ENCODE measurements at places on chromosomes 16 and 17.

DNA sequence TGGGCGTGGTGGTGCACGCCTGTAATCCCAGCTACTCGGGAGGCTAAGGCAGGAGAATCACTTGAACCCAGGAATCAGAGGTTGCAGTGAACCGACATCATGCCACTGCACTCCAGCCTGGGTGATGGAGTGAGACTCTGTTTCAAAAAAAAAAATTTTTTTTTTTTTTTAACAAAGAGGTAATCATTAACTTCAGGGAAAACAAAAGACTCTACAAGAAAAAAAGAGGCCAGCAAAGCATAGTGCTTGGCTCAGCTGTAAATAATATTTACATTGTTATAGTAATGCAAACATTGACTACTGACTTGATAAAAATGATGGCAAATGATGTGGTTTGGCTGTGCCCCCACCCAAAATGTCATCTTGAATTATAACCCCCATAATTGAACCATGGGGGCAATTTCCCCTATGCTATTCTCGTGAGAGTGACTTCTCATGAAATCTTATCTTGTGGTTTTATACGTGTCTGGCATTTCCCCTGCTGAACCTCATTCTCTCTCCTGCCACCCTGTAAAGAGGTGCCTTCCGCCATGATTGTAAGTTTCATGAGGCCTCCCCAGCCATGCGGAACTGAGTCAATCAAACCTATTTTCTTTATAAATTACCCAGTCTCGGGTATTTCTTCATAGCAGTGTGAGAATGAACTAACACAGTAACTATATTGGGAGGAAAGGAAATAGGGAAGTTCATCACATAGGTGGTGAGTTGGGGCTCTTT, 12.7 kb upstream of the SSTR2 start:
- no peak for DNase-seq

GRCh38 chr16:50881331-50881830, 139.5 kb downstream of the CYLD start:
- no peak for DNase-seq

DNA sequence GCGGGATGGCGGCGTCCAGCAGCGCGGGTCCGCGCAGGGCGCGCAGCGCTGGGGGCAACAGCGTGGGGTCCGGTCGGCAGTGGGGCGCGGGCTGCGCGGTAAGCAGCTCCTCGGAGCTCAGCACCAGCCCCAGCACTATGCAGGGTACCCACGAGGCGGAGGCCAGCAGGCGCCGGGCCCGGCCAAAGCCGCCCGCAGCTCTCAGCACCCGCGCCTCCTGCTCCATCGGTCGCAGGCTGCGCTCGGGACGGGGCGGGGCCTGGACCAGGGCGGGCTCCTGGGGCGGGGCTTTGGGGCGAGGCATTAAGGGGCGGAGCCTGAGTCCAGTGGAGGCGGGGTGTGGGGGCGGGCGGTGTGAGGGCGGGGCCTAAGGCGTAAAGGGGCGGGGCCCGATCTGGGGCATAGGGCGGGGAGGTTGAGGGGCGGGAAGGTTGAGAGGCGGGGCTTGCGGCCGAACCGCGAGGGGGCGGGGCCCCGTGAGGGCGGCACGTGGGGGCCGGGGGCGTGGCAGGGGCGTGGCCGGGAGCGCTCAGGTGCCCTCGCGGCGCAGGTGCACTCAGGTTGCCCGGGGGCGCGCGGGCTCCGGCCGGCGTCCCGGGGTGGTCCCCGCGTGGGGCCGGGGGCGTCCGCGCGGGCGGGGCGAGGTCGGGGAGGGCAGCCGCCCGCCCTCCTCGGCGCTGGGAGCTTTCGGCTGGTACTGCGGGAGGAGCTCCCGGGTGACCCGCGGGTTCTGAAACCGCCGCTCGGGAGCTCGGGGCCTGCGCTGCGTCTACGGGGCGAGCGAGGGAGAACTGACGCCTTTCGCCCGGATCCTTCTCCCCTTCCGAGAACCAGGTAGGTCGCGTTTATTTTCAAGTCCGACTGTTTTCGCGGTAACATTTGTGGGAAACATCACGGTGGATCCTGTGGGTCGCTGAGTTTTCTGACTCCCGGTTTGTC, 1.4 kb upstream of the SLC22A31 start:
- peak; percentile 80 for DNase-seq

GRCh38 chr16:66936462-66936861, 1.1 kb downstream of the CES2 start:
- no peak for DNase-seq

DNA sequence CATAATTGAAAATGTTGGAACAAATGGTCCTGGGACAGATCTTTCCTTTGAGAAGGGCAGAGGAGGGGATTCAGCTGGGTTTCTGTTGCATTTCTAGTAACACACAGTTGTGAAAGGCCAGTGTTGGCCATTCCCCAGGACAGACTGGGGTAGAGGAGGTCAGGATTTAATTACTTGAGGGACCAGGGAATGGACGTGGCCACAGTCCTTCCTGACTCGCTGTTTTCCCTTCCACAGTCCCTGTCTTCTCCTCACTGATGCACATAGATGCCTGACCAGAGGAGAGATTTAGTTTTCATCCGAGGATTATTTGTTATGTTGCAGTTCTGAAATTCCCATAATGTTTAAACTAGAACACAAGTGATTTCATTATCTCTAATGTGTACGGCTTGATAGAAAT, 25.2 kb upstream of the HEATR6 start:
- no peak for DNase-seq

GRCh38 chr16:54034684-54035083, 251.9 kb downstream of the IRX3 start:
- no peak for DNase-seq

DNA sequence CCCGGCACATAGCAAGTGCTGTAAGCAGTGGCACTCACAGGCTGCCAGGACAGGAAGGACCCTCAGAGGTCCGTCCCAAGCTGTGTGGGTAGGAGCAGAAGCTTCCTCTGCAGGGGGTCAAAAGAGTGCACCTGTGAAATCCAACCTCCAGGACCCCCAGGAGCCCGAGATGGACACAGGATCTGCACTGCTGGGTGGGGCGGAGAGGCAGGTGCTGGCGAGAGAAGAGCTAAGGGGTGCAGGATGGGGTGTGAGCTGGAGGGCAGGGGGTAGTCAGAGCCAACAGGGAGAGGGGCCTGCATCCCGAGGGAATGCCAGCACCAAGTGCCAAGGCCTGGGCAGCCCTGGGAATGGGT, 650 bp upstream of the AANAT start:
- DNase-seq, result no peak

- no peak for DNase-seq
These were observed 1.1 kb downstream of the CRAMP1 start for GRCh38 chr16:1613211-1613622.

DNA sequence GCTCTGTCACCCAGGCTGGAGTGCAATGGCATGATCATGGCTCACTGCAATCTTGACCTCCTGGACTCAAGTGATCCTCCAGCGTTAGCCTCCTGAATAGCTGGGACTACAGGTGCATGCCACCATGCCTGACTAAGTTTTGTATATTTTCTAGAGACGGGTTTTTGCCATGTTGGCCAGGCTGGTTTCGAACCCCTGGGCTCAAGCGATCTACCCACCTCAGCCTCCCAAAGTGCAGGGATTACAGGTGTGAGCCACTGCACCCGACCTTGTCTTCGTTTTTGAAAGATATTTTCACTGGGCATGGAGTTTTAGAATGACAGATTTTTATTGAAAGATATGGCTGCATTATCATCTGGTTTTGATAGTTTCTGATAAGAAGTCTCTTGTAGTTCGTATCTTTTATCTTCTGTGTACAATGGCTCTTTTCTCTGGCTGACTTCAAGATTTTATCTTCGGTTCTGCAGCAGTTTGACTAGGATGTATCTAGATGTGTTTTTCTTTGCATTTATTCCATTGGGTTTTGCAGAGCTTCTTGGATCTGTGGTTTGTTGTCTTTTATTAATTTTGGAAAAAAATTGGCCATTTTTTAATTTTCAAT, 14.6 kb downstream of the ADGRG5 start:
- no peak for DNase-seq

DNA sequence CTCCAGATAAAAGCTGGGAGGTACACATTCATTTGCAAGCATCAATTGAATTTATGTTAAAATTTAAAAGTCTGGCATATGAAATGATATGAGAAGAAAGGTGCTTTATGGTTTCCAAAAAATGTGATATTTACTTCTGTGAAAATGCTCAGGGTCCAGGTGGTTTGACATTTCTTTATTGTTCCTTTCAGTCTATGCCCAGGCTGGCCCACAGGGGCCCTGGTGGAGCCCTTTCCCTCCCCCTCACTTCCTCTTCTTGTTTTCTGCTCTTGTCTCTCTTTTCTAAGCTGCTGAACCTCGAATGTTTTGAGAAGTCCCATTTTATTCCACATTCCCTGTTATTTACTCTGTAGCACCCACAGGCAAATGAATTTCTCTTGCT, 127.8 kb downstream of the HS3ST3B1 start:
- no peak for DNase-seq

- no peak for DNase-seq
These were observed 1.9 kb upstream of the TBC1D10B start for GRCh38 chr16:30372038-30372712.

- no peak for DNase-seq
These were observed 994 bp downstream of the IGFBP4 start for GRCh38 chr17:40443988-40444899.

DNA sequence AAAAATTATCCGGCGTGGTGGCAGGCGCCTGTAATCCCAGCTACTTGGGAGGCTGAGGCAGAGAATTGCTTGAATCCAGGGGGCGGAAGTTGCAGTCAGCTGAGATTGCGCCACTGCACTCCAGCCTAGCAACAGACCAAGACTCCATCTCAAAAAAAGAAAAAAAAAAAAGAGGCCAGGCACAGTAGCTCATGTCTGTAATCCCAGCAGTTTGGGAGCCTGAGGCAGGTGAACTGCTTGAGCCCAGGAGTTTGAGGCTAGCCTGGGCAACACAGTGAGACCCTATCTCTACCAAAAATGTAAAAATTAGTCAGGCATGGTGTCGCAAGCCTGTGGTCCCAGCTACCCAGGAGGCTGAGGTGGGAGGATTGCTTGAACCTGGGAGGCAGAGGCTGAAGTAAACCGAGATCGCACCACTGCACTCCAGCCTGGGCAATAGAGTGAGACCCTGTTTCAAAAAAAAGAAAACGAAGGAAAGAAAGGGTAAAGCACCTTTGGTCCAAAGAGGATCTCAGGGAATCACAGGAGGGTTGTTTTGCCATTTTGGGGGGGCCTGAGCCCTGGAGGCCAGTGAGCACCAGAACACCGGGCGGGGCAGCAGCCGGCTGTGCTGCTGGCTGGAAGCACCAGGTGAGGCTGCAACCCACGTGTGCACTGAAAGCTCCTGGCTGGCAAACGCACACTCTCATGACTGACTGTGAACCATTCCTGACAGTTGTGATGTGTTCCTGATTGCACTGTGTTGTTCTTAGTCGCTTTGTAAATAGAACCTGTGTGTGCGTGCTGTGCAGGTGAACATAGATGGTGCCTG, 18.4 kb downstream of the HS3ST6 start:
- DNase-seq, result no peak

DNA sequence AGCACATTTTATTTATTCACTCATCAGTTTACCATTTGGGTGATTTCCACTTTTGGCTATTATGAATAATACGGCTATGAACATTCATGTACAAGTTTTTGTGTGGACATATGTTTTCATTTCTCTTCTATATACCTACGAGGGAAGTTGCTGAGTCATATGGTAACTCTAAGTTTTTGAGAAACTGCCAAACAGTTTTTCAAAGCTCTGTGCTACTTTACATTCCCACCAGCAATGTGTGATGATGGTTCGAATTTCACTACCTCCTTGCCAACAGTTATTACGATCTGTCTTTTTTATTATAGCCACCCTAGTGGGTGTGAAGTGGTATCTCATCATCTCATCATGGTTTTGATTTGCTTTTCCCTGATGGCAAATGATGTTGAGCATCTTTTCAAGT, 63.7 kb upstream of the MRTFB start:
- no peak for DNase-seq

- no peak for DNase-seq
These were observed 3.1 kb upstream of the SNX11 start for GRCh38 chr17:48104440-48104839.

DNA sequence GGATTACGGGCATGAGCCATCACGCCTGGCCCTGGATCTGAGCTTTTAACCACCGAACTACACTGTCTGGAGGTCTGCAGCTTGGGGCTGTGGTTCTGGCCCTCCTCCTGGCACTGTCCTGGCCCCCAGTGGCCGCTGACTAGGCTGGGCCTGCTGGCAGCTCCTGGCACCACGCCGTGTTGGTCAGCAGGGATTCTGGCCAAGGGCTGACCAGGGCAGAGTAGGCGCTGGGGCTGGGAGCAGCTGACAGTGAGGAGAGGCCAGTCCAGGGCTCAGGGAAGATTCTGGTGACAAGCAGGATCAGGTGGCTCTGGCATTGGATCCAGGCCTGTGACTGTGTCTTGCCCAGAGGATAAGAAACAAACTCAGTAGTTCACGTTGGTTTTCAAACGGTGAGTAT, 14.6 kb downstream of the EEF2K start:
- no peak for DNase-seq

DNA sequence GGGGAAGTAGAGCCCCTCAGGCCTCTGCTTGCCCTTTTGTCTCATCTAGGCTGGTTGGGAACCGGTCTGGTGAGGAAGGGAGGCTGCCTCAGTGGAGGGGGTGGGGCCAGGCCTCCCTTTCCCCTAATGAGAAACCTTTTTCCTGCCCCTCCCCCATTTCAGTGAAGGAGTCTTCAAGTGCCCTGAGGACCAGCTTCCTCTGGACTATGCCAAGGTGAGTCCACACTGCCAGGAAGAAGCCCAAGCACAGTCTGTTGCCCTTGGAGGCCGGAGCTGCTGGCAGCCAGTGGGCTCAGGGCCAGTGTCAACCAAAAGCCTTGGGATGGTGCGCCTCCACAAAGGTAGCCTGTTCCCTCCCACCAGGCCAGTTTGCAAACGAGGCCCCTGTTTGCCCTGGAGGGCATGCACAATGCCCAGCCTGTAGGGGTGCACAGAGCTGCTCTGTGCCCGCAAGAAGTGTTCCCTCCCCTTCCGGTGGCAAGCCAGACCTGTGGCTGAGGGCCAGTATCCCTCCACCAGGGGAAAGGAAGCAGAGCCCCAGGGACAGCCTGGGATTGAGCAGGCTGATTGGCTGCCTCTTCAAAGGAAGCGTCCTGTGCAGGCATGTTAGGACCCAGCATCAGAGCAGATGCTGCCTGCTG, 3.4 kb downstream of the TRAF4 start:
- no peak for DNase-seq

Measured in activated CD4-positive, alpha-beta T cell treated with anti-CD3 and anti-CD28 coated beads, Interleukin-2, amount 50 U/mL, for 1 hour (primary cell).